Thoracic aorta (tissue), 2 donors: ENCODE measurements at places on chromosomes 16 and 17. TPM values are rescaled to one million over a fixed set of nuclear protein-coding genes. Genes with fewer than 3 reads are reported as not detected.

Gene USP31
- 25.0 TPM for total RNA-seq

GRCh38 chr16:75070012-75070841 is 46.4 kb downstream of the LDHD start:
- no peak overlapping the region for H3K4me3 ChIP-seq
- no peak for DNase-seq
- H3K4me1 ChIP-seq, result no peaks in the 10 kb centered on the region

GRCh38 chr17:28717578-28718332 is at the start of gene RAB34:
Gene RAB34, minus strand, starts transcription at chr17:28717868. Its CDS starts 602 bp downstream, at chr17:28717266.
- peak; percentile 47 for DNase-seq
- peaks cover 29% of the 10 kb centered on the region for H3K4me1 ChIP-seq
- H3K27me3 ChIP-seq, result no peaks in the 10 kb centered on the region
- peak within 1 kb of the TSS; percentile 80 for H3K4me3 ChIP-seq

Gene SNTB2
- 65.5 TPM for total RNA-seq

Gene SNX20
- total RNA-seq, result 3.3 TPM

GRCh38 chr17:28412099-28412498 is 6.1 kb upstream of the SLC46A1 start:
- H3K27me3 ChIP-seq, result no peaks in the 10 kb centered on the region
- no peak for DNase-seq
- H3K4me1 ChIP-seq, result no peaks in the 10 kb centered on the region
- H3K27ac ChIP-seq, result no peak overlapping the region

Gene C17orf78
- not detected for total RNA-seq

DNA sequence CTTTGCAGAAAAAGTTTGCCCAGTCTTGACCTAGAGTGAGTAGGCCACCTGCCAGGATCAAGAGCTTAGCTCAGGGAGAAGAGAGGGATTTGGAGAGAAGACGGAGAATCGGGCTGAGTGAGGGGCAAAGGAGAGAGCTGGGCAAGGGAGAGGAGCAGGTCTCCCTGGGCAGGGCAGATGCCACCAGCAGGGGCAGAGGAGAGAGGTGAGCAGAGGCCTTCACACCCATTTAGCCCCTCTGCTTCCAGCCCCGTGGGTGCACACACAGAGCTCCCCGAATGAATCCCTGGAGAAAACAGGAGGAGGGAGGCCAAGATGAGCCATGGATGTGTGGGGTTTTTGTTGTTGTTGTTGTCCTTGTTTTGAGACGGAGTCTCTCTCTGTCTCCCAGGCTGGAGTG is 29.2 kb downstream of the TBX4 start:
- H3K4me1 ChIP-seq, result no peaks in the 10 kb centered on the region
- no peak overlapping the region for H3K27ac ChIP-seq
- no peak overlapping the region for H3K4me3 ChIP-seq
- H3K36me3 ChIP-seq, result no peaks in the 10 kb centered on the region

Gene SLC9A5
- 1.8 TPM for total RNA-seq

Gene CLDN6
- not detected for total RNA-seq

- no peaks in the 10 kb centered on the region for H3K36me3 ChIP-seq
- no peak overlapping the region for H3K27ac ChIP-seq
- DNase-seq, result no peak
- H3K4me1 ChIP-seq, result peaks cover 24% of the 10 kb centered on the region
- H3K4me3 ChIP-seq, result no peak overlapping the region
Measured at GRCh38 chr17:65515959-65516948, 45.2 kb downstream of the AXIN2 start.

- no peaks in the 10 kb centered on the region for H3K36me3 ChIP-seq
- H3K27ac ChIP-seq, result no peak overlapping the region
- H3K27me3 ChIP-seq, result no peaks in the 10 kb centered on the region
- no peaks in the 10 kb centered on the region for H3K4me1 ChIP-seq
Measured at GRCh38 chr17:53948323-53948722, 125.6 kb downstream of the KIF2B start.

GRCh38 chr17:76197911-76198310 is 42.4 kb downstream of the RNF157 start:
- H3K4me1 ChIP-seq, result no peaks in the 10 kb centered on the region
- no peaks in the 10 kb centered on the region for H3K36me3 ChIP-seq
- DNase-seq, result no peak

Gene KIAA0513
- total RNA-seq, result 50.1 TPM

DNA sequence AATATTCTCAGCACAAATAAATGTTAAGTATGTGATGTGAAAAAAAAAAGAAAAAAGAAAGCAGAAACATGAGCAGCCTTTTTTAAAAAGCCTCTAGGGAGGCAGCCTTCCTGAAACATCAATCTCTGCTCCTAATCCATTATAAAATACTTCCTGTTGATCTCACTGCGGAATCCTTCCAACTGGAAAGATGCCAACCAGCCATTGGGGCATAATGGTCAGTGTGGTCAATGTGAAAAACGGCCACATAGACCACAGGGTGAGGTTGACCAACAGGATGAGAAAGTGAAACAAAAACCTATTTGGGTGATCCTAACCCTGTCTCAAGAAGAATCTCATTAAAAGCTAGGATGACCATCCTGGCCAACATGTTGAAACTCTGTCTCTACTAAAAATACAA is 26.1 kb upstream of the ABCA8 start:
- no peaks in the 10 kb centered on the region for H3K36me3 ChIP-seq
- H3K27me3 ChIP-seq, result no peaks in the 10 kb centered on the region
- H3K4me1 ChIP-seq, result peaks cover 4% of the 10 kb centered on the region
- peak overlapping the region; percentile 22 for H3K4me3 ChIP-seq
- no peak overlapping the region for H3K27ac ChIP-seq
- no peak for DNase-seq

- H3K4me1 ChIP-seq, result no peaks in the 10 kb centered on the region
- H3K27ac ChIP-seq, result no peak overlapping the region
- no peak for DNase-seq
- no peak overlapping the region for H3K4me3 ChIP-seq
- H3K36me3 ChIP-seq, result no peaks in the 10 kb centered on the region
- no peaks in the 10 kb centered on the region for H3K27me3 ChIP-seq
Measured at GRCh38 chr17:70552230-70552981, 383.1 kb downstream of the KCNJ2 start.

DNA sequence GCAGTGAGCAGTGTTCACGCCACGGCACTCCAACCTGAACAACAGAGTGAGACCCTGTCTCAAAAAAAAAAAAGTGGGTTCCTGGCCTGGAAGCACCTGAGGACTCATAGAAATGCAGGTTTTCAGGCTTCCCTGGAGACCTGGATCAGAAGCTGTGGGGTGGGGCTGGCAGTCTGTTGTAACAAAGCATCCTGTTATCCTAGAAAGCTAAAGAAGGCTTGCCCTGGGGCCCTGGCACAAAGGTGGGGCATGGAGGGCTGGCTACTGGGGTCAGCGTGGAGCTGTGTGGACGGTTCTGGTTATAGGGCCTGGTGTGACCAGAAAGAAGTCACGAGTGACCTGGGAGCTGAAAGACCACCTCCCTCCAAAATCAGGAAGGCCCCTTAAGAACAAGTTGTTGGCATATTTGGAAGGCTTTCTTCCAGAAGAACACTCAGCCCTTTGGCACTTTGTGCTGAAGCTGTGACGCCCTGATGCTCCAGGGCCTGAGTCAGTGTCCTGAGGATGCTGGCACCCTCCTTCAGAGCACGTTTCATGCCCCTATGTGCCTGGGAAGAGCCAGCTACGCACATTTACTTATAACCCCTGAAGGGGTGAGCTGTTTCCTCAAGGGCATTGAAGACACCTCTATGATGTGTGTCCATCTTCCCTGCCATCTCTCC is 6.2 kb downstream of the CRISPLD2 start:
- H3K27ac ChIP-seq, result no peak overlapping the region
- no peak for DNase-seq
- no peaks in the 10 kb centered on the region for H3K36me3 ChIP-seq
- peaks cover 4% of the 10 kb centered on the region for H3K4me1 ChIP-seq
- H3K4me3 ChIP-seq, result no peak overlapping the region
